PC-9 (cell line): ENCODE measurements at places on chromosomes 3 and 15.

- no peak for DNase-seq
Observed at GRCh38 chr3:195015021-195015420, 255.9 kb downstream of the XXYLT1 start.

DNA sequence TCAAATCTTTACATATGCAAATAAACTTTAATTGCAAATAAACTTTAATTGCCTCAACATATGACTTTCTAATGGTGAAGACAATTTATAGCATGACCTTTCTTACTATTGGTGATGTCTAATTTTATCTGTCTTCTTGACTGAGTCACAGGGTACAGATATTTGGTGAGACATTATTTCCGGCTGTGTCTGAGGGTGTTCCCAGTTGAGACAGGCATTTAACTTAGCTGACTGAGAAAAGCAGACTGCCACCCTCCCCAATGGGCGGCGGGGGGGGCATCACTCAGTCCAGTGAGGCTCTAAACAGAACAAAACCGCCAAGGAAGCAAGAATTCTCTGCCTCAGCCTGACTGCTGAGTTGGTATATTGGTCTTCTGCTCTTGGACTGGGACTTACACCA is 160.0 kb downstream of the TBL1XR1 start:
- no peak for DNase-seq

DNA sequence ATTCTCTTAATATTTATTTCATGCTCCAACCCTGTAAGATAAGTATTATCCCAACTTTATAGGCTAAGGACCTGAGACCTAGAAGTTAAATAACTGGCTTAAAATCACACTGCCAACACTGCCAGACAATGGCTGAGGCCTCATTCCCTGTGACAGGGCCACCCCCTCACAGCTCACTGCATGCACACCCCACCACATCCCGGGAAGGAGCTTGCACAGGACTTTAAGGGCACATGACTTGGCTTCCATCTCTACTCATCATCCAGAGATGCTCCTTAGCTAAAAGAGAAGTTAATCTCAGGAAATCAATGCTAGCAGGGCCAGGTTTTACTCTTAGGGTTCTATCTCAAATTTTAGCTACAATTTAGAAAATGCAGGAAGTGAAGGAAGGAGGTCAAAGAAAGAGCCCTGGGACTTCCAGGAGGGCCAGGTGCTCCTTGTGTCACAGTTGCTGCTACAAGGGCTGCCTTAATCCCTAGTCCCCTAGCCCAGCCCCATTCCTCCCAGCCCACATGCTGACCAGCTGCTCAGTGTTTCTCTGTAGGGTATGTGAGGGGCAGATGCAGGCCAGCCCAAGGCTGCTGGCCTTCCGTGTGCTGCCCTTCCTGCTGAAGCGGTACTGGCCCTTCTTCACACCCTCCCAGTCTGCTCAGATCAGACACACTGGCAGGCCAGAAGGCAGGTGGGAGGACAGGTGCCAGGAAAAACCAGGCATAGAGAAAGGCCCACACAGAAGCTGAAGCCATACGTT is 53.5 kb downstream of the WWTR1 start:
- no peak for DNase-seq

DNA sequence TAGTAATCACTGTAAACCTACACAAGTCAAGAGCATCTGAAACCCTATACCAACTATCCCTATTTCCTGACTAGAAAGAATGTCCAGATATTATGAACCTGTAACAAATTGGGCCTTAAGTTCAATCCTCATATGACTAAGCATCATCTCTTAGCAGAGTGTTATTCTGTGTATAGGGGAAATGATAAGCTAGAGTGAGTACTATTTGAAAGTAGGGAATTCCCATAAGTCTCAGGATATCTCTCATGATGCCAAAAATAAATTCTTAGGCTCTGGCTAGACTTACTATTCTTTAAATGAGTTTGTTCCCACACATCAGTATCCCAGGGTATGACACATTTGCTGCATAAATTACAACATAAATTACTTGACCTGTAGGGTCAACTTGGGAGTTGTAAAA is 15.3 kb downstream of the MRPL47 start:
- DNase-seq, result no peak

DNA sequence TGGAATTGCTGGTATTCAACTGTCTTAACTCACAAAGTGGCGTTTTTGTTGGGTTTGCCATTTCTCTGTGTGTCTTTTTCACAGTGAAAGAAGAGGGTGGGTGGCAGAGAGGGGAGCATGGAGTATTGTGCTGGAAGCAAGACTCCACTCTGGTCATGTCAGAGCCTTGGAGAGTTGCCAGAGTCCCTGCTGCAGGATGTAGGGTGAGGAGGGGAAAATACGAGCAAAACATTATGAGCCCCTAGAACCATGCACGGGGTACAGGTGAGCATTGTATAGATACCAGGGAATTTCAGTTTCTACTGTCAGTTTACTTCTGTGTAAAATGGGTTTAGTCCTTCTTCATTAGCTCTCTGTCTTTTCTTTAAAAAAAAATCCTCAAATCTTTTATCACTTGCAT is 249.9 kb downstream of the CACNA2D3 start:
- DNase-seq, result no peak

GRCh38 chr3:56800130-56800831 is 1.5 kb downstream of the ARHGEF3 start:
- no peak for DNase-seq

DNA sequence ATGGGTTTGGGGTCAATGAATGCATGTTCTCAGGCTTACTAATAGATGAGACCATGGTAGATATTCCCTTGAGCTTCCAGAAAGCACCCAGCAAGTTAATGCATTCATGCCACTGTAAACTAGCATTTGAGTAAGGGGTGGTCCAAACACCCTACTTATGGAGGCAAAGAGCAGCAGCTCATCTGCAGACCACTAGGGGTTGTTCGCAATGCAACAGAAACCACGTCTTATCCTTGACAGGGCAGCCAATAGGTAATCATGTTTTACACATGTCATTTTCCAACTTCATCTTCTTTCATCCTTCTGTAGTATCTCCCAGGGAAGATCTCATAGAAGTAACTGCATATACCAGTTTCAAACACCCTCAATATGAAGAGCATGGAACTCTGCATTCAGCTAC is 330.2 kb downstream of the RORA start:
- no peak for DNase-seq

GRCh38 chr15:25695875-25696760 is 167.0 kb downstream of the ATP10A start:
- DNase-seq, result no peak
